ENCODE measurements at places on chromosomes 1 and 21.

DNA sequence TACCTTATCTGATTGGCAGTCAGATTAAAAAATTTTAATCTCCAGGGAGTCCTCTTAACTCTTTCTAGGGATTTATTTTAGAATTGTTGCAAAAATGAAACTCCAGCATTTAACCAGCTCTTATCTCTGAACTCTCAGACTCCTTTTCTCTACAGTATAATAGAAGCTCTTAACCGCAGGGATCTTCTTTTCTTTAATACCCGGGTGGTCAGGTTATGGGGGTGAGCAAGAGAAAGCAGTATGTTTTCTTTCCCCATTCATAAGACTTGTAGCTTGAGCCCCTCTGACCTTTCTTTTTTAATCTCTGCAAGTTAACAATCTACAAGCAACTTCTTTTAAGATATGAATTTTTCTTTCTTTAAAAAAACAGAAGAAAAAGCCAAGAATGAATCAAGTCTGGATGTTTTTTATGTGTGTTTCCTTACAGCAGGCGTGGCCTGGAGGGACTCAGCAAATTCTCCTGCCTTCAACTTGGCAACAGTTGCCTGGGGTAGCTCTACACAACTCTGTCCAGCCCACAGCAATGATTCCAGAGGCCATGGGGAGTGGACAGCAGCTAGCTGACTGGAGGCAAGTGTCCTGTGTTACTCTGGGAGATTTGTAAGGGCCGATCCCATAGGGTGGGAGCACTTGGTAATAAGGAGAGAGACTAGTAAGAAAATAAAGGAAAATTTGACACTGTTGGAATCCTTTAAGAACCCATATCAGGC is 13.4 kb upstream of the OLFML3 start:
- no peak for DNase-seq

DNA sequence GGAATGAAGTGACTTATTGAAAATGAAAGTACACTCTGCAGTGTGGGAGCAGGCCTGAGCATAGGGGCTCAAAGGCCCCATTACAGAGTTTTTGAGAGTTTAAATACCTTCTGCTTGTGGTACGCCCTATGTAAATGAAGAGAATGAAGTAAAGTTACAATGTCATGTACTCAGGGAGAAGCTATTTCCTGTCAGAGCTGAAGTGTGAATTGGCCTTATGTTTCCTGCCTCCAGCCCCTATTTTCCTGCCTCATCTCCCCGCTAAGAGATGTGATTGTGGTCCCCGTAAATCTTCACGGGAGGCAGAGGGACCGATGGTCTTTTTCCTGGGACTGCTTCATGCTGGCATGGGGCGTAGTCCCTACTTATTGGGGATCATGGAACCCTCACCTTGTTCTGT is 2.5 kb upstream of the ZNF683 start:
- DNase-seq = no peak

DNA sequence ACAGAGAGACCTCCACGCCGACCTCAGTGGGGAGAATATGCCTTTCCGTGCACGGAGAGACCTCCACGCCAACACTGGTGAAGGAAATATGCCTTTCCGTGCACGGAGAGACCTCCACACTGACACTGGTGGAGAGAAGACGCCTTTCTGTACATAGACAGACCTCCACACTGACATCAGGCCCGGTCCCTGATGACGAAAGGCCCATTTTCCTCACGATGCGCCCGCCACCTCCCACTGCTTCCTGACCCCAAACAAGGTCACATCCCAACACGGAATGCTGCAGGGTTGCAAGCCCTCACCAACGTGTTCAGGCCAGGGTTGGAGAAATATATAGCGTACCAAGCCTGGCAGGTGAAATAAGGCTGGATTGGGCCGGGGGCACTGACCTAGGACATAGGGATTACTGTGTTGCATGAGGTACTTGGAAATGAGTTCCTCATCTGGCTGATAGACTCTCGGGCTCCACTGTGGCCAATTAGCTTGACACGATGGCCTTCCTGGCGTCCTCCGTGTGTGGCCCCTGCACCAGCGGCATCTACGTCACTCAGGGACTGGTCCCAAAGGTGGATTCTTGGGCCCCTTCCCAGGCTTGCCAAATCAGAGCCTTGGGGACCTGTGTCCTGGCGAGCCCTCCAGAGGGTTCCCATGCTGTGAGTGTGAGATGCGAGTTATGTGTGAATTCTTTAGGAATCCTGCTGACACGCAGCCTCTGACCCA is 16.5 kb upstream of the SUMO3 start:
- no peak for DNase-seq

DNA sequence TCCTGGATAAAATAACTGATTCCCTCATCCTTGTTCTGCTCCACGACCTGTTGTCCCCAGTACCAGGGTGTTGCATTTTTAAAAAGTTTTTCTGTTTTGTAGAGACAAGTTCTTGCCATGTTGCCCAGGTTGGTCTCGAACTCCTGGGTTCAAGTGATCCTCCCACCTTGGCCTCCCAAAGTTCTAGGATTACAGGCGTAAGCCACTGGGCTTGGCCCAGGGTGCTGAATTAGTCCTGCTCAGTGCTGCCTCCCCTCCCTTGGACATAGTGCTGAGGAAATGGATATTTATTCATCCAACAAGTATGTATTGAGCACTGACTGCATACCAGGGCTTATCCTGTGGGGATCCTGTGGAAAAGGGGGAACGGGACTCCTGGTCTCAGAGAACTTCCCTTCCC is 126.4 kb downstream of the PTPRU start:
- no peak for DNase-seq

DNA sequence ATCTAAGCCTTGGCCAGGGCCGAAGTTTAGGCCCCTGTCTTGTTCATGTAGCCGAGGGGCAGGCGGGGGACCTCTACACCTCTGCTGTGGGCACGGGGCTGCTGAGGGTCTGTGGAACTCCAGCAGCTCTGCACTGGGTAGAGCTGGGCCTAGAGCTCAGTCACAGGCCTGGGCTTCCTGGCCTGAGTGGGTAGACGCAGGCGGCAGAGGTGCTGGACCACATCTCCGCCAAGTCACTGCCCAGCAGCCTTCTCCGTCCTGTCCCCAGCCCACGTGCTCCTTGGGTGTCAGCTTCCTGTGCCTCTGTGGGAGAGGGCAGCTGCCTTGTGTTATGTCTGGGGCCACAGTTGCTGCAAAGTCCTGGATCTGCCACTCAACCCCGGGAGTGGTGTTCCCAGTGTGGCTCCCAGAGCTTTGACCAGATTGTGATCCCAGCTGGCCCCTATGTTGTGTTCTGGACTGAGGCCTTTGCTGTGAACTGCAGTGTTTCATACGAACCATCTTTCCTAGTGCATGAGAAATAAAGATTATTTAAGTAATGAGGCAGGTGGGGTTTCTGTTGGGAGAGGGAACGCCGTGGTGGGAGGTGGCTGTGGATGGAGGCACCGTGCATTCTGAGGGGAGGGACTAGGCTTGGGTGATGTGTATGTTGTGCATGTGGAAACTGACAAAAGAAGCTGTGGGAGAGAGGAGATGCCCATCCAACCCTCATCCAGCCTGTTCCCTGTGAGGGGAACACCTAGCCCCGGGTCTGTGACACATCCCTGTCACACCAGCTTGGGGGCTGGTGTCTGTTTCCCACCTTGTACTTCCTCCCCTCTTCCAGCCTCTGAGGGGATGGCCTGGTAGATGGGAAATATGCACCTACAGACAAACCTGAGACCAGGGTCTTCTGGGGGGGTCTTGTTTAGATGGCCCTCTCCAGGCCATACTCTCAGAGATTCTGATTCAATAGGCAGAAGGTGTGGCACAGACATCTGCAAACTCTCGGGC is 12.2 kb downstream of the AMPD2 start:
- no peak for DNase-seq

GRCh38 chr1:70220517-70221237 is 503 bp upstream of the SRSF11 start:
- no peak for DNase-seq

- no peak for DNase-seq
Measured at GRCh38 chr1:186295980-186296379, 79.1 kb downstream of the TPR start.

DNA sequence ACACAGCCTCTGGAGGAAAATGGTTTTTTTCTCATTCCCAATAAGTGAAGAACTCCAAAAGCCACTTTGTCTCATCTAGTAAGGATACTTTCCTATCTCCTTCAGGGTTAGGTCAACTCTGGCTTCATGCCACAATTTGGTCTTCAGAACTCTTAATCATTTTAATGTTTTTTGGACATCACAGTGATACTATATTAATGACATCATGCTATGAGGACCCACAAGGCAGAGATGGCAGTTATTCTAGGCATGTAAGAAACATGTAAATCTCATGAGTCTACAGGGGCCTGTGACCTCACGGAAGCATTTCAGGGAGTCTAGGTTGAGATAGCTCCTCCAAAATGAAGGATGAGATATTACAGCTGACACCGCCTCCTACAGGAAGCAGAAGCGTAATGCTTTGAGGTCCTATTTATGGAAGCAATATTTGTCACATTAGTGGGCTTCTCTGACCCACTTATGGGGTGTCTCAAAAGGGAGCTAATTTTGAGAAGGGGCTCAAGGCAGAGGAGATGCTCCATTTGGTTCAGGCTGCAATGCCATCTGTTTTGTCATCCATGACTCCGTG is 5.0 kb upstream of the GPR137B start:
- DNase-seq = peak; percentile 18

DNA sequence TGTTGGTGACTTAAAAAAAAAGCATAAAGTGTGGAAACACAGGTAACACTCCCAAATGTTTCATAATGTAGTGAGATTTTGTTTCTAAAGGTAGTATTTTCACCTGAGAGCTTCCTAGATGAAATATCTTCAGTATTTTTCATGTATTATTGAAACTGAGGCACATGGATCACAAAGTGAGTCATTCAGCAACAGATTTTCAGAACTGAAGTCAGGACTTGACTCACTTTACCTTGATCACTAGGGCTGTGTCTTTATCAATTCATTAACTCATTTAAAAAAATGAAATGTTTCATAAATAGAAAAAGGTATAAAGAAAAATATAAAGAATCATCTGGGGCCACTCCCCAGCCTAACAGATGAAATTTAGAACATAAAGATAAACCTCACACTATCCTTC is 66.5 kb upstream of the RCC1 start:
- no peak for DNase-seq

DNA sequence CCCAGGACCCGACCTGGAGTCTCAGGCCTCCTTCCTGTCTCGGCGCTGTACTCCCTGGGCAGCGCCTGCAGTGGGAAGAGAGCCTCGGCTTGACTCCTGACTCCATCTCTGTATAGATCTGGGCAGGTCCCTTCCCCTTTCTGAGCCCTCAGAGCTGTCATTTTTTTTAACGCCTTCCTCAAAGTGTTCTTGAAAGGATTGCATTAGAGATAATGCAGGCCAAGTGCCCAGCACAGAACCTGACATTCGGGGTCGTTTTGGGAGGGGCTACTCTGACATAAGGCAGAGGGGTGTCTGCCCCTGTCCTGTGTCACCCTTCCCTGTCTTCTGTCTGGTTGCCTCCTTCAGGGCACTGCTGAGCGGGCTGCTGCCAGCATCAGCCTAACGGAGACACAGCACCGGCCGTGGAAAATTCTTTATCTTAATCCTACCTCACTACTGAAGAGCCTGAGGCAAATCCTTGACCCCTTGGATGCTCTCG is 271.6 kb downstream of the TRABD2B start:
- DNase-seq = peak; percentile 19

- no peak for DNase-seq
Measured at GRCh38 chr1:115377411-115377810, 39.4 kb upstream of the NGF start.

DNA sequence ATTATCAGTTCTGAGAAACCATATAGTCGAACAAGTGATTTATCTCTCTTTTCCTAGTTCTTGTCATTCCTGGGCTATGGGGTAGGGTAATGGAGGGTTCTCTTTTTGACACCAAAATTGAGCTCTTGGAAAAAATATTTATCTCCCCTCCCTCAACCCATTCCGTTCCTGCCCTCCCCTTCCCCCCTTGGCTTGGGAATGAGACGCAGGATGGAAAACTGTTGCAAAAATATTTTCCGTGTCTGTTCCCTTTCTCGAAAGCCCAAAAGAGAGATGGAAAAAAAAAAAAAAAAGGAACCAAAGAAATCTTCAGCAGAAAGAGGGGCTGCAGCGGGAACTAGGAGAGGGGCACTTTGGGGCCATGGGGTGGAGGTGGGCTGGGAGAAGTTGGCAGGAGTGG is 766 bp downstream of the ATP2B4 start:
- DNase-seq = no peak

- DNase-seq = no peak
Measured at GRCh38 chr1:176670853-176671252, 207.9 kb downstream of the PAPPA2 start.
